ENCODE measurements at places on chromosomes 4 and X. TPM values are rescaled to one million over a fixed set of nuclear protein-coding genes. Genes with fewer than 3 reads are reported as not detected.

The IL13RA2 gene
- total RNA-seq = not detected

The HMX1 gene
- total RNA-seq = not detected

The AWAT2 gene
- total RNA-seq = not detected

GRCh38 chrX:71366674-71367256, 608 bp downstream of the TAF1 start:
- DNase-seq = peak; percentile 5

DNA sequence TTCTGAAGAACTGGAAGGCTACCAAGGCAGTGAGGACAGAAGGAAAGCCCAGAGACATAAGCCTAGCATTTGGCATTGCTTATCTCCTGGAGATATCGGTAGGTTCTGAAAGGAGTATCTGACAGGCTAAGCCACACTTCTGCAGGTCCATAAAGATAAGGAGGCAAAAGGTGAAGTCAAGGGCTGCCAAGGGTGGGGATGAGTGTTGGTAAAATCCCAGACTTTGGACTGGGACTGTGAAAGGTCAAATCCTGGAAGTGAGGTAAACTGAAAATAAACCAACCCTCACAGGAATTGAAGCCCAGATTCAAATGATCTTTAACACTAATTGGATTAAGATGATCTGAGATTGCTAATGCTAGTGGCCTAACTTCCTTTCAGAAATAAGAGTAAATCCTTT, 27.4 kb downstream of the GK start:
- DNase-seq = no peak

- DNase-seq = no peak
Measured at GRCh38 chr4:137514406-137515111, 17.7 kb downstream of the PCDH18 start.

GRCh38 chr4:115275615-115276014, 162.2 kb upstream of the NDST4 start:
- DNase-seq = no peak

- no peak for DNase-seq
Measured at GRCh38 chr4:185587427-185588161, 52.3 kb upstream of the PDLIM3 start.
